ENCODE measurements at places on chromosomes 12 and 14. TPM values are rescaled to one million over a fixed set of nuclear protein-coding genes. Genes with fewer than 3 reads are reported as not detected.

Gene CCDC196
- not detected for total RNA-seq

Gene OVCH1
- 0.25 TPM for total RNA-seq

DNA sequence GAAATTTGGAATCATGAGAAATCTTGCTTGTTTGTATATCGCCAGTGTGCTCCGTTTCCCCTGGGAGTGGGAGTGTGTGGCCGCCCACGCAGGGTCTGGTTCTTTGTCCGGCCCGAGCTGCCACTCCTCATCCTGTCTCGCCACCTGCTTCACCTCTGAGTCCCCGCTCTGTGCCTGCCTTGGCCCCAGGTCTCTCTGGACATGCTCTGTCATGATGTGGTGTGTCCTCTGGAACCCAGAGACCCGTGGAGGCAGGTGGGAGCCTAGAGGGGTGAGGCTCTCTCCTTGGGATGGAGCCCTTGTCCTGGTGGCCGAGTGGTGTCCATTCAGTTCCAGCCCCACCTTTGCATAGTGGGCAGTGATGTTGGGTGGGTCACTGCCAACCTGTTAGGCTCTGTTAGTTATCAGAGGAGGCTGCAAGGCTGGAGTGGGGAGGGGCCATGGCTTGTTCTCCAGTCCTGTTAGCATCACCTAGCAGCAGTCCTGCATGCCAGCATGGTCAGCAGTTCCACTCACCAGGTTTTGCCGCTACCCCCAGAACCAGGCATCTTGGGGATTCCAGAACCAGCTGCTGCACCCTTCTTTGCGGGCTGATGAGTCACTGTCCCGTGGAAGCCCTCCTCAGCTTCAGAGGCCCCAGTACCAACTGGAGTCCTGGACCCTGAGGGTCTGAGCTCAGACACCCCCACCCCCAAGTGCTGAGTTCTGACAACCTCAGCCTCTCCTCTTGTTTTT lies 76.5 kb downstream of the EP400 start:
- no peak for DNase-seq

DNA sequence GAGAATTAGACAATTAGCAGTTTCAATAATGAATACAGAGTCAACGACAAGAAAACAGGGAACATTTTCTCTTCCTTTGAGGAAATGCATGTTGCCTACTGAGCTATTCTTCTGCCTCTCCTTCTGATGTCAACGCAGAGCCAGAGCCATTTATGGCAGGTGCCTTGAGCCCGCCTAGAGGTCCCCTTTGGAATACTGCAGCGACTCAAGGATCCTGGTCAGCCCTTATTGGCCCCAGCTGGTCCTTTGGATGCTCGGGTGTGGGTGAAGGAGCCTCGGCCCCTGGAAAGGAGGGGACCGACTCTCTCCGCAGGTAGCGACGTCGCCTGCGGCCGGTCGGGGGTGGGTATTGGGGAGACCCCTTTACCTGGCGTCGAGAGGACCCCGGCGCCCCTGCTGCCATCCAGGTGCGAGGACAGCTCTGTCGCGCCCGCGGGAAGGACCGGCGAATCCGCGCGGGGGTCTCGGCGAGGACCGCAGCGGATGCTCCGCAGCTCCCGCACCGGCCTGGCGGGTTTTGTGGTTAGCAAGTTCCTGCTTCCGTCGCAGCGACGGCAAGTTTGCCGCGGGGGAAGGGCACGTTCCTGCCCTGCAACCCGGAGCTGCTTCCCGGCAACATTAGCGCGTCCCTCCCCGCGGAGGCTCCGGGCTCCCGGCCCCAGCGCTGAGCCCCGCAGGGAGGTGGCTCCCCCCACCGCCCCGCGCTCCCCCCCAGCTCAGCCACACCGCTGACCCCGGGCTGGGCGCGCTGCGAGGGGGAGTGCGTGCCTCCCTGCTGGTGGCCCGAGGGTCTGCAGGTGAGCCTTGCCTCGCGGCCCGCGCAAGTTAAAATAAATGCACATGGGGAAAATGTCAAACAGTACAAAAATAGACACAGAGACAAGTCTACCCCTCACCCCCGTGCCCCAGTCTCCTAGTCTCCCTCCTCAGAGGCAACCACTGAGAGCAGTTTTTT lies at the start of gene MANSC1:
TSS of gene MANSC1 (minus strand) at position 532 of the 955 bp plus-strand sequence. CDS start 6,928 bp downstream, outside the sequence.
- DNase-seq: peak; percentile 71

Data from WTC11 (cell line).